ENCODE measurements at places on chromosomes 12 and 14.

- DNase-seq = no peak
Measured at GRCh38 chr14:34911209-34912150, 36.3 kb upstream of the BAZ1A start.

DNA sequence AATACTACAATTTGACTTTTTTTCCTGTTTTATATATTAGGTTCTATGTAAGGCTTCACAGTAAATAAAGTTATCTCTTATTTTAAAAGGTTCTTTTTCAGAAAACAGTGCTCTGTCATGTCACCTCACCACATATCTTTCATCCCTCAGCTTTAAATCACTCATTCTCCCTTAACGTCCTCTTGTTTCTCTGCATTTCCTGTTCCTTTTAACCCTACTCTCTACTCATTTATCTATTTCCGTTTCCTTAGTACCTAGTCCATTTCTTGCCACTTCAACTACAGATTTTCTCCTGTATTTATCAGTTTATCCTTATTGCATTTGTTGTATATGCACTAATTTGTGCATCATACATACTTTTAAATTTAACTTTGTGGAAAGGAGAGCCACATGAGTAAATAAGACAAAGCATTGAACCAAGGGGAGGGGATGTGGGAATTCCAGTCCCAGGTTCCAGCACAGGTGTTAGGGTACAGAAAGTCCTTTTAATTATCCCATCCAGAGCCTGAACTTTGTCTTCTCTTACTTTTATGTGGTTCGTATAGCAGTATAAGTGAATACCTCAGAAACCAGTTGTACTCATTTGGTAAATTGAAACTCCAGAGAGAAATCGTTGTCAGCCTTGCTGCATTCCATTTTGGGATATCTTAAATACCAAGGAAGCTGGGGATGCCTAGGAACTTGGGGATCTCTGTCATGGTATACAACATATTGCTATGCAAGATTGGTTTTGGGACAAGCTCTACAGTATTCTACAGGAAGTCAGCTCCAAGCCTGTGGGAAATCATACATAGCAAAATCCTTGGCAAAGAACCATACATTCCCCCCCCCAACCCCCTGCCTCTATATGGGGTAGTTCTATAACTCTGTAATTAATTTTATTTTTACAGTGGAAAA, 120.5 kb downstream of the DIP2B start:
- DNase-seq = no peak

DNA sequence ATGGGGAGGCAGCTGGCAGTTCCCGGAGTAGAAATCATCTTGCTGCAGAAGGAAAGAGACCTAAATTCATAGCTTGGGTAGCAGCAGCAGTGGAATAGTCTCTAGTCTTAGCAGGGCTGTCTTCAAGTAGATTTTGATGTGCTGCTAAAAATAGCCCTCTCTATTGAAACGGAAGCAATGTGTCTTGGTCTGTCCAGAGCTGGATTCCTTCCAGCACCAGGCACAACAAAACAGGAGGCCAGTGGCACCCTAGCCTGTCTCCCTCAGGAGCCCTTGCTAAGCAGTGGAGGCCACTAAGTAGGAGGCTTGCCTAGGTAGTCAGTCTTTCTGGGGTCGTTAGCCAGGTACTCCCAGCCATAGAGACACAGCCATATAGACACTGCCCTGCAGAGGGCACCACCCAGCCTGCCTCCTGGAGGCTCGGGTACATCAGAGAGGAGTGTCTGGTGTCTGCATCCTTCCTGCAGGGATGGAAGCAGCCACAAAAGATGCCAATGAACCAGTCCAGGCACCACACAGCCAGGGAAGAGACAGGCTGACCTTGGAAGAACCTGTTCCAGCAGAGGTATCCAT, 97.5 kb downstream of the CRACR2A start:
- no peak for DNase-seq

- no peak for DNase-seq
Measured at GRCh38 chr12:28340261-28341045, 150.2 kb downstream of the CCDC91 start.

- DNase-seq = no peak
Measured at GRCh38 chr12:131133994-131134393, 180.3 kb downstream of the ADGRD1 start.

GRCh38 chr12:4483885-4484823, 38.5 kb upstream of the FGF6 start:
- DNase-seq = no peak

DNA sequence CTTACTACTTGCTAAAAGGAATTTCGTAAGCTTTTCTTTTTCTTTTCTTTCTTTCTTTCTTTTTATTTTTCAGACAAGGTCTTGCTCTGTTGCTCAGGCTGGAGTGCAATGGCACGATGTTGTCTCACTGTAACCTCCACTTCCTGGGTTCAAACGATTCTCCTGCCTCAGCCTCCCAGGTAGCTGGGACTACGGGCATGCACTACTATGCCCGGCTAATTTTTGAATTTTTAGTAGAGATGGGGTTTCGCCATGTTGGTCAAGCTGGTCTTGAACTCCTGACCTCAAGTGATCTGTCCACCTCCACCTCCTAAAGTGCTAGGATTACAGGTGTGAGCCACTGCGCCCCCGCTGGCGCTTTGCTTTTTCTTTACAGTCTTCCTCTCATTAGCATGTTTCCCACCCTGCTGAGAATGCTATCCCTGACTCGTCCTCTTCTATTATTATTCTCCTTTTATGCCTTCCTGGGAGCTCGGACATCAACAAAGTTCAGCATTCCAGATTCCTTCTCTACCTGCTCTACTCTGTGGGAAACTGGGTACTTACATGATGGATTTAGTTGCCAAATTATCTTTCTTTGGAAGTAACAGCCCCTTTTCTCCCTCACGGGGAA, 3.1 kb downstream of the MTHFD1 start:
- DNase-seq = no peak

- DNase-seq = no peak
Measured at GRCh38 chr14:105889666-105890473, 363.5 kb downstream of the TMEM121 start.

DNA sequence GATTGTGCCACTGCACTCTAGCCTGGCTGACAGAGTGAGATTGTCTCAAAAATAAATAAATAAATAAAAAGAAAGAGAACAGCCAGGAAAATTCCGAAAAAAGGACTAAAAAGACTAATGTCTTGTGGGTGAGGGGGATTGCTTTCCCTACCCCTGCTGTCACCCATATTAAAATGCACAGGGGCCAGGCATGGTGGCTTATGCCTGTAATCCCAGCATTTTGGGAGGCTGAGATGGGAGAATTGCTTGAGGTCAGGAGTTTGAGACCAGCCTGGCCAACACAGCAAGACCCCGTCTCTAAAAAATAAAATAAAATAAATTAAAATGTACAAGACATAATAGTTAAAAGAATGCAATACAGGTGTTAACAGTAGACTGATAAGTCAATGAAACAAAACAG, 6.1 kb downstream of the DHRS1 start:
- DNase-seq = no peak

DNA sequence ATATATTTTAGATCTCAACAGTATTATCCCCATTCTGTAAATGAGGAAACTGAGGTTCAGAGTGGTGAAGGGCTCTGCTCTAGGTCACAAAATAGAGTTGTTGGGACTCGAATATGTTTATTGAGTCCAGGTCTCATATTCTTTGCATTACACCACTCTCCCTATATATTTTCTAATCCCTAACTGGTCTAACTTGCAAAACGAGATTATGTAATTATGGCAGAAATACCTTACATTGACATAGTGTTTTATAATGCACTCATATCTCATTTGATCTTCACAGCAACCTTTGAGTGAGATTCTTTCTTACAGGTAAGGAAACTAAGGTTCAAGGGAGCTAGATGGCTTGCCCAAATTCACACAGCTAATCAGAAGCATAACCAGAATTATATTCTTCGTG, 106.9 kb upstream of the LRIG3 start:
- no peak for DNase-seq

- DNase-seq = no peak
Measured at GRCh38 chr14:67666750-67667449, 7.5 kb downstream of the VTI1B start.

- no peak for DNase-seq
Measured at GRCh38 chr14:24924544-24924943, 125.4 kb downstream of the STXBP6 start.

DNA sequence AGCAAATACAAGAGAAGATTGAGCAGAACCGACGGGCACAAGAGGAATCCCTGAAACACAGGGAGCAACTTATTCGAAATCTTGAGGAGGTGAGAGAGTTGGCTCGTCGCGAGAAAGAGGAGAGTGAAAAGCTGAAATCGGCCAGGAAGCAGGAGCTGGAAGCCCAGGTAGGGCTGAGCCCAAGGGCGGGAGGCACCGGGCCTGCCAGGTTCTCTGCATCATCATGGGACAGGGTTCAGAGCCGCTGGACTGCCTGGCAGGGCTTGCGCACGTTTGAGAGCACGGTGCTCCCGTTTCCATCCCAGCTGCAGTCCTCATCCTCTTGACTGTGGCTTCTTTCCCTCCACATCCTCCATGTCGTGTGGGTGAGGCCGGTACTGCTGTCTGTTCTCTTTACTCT, 14.4 kb downstream of the TCHP start:
- no peak for DNase-seq
